Hematopoietic multipotent progenitor cell (in vitro differentiated cells): ENCODE measurements at places on chromosomes 2 and 18.

- no peak for DNase-seq
Observed at GRCh38 chr18:50776383-50776782, 43.4 kb downstream of the MRO start.

DNA sequence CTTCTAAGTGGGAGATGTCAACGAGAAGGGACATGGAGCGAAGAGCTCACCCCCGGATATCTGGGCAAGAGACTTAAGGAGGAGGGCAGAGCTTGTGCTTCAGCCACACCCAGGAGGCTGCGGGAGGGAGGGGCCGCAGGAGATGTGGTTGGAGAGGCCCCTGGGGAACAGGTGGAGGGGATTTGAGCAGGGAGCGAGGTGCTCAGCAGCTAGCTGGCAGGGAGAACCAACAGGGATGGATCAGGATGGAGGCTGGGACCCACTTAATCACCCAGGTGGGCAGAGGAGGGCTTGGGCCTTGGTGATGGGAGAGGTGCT is 78.3 kb downstream of the MBP start:
- DNase-seq: no peak

DNA sequence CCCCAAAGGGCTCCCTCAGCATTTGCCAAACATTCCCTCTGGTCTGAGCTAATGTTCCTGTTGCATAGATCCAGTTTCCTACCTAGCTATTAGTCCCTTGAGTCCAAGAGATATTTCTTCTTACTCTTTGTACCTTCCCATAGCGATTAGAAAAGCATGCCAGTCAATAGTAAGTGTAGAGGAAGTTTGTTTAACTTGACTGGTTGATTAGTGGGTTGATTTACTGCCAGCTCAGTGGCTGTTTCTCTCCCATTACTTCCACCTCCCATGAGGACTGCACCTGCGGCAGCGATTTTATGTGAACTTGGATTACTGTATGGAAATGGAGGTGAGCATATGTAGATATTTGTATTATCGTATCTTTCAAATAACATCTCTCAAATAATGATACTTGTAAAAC is 1748.4 kb upstream of the CELF4 start:
- DNase-seq: peak; percentile 62

- no peak for DNase-seq
Observed at GRCh38 chr18:78405763-78406162, 573.9 kb upstream of the SALL3 start.

GRCh38 chr2:71282493-71282892 is 49.1 kb upstream of the ZNF638 start:
- peak; percentile 11 for DNase-seq

GRCh38 chr2:37201766-37202165 is 5.5 kb downstream of the CEBPZOS start:
- DNase-seq: peak; percentile 76
